HFFc6 (cell line): ENCODE measurements at places on chromosomes 4 and X. TPM values are rescaled to one million over a fixed set of nuclear protein-coding genes. Genes with fewer than 3 reads are reported as not detected.

- DNase-seq: no peak
Observed at GRCh38 chr4:33696041-33696440, 2548.3 kb downstream of the ARAP2 start.

DNA sequence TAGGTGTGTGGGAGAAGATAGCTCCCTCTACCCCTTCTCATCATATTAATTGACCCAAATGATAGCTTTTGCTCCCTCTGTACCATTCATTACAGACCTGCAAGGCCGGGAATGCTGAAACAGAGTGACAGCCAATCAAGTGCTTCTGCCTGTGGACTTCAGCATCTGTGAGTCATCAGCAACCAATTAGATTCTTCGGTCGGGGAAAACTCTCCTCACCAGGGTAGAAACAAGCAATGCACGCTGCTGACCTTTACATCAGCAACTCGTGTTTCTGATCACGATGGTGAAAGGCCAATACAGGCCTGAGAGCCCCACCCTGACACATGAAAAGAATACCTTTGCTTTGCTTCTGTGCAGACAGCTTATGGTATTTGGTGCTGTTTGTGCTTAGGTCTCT lies 347.2 kb upstream of the DDX53 start:
- no peak for DNase-seq

GRCh38 chrX:155246748-155247147 lies 17.5 kb downstream of the RAB39B start:
- DNase-seq: no peak

DNA sequence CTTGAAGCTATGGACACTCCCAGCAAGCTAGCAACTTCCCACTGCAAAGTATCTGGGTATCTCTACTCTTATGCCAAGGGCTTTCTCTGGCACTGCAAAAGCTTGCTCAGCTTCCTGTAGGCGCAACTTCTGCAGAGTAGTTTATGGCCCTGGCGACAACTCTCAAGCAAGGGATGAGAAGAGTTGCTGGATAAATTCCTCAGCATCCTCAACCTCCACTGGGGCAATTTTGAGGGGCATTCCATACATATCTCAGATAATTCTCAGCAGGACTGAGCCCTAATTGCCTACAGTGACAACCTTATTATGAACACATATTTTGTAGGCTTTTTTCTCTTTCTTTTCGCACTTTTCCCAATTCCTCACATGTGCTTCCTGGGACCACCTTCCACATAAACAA lies 31.2 kb upstream of the TAB3 start:
- no peak for DNase-seq

DNA sequence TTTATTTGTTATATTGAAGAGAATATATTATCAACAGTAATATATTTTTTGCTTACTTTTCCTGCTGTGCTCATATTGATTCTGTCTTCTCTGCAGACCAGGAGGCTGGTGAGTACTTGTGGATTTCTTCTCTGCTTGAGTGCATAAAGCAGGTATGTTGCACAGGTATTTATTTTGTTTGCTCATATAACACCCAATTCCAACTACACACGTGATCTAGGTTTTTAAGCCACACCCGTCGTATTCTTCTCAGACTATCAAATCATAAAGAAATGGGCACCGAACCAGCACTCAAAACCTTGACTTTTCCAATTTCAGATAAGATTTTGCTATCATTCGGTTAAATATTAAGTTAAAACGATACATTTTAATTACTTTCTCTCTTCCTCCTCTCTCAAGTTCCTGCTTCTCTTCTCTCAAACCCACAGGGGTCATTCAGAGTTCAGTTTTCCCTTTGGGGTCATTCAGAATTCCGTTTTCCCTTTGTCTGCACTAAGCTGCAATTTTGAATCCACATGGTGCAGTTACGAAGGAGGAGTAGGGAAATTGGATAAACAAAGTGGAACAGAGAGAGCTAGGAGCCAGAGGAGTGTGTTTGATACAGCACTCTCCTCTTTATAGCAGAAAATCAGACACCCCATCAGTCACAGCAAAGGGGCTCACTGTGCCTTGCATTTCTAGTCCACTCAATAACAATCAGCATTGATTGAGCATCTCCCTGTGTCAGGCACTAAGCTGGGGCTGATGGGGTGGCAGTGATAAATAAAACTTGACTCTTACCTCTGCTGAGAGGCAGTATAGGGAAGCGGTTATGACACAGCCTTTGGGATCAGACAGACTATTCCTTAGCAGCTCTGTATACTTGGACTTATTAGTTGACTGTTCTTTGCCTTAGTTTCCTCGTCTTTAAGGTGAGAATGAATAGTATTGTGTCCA lies at the start of gene ADH1C:
Gene ADH1C (minus strand): TSS at position 145 of the 936 bp plus-strand sequence. CDS start 71 bp downstream, at position 74.
- DNase-seq: no peak

Gene UGT8
- not detected in 3 replicates for total RNA-seq

Gene WAS
- 0.35 to 0.39 TPM in 2 of 3 replicates, not detected in the other for total RNA-seq

- no peak for DNase-seq
Observed at GRCh38 chr4:74754218-74754617, 40.1 kb downstream of the BTC start.

Gene PAK3
- not detected in 3 replicates for total RNA-seq

DNA sequence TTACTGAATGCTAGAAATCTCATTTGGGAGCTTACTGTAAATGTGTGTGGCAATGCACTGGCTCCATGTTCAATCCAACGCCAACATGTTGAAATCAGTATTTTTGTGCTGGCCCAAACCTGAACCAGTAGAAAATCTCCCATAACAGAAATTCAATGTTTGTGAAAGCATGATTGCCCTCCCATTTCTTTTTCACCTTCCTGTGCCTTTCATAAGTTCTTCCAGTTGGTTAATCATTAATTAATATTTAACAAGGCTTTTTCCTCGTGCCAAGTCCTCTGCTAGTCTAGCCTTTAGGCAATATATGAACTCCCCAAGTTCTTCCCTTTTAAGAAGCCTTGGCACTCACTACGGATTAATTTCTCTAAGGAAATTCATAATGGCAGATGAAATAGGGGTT lies 1.3 kb upstream of the PLS3 start:
- no peak for DNase-seq

Gene RADX
- total RNA-seq: 0.13 TPM in 1 of 2 replicates, not detected in the other

DNA sequence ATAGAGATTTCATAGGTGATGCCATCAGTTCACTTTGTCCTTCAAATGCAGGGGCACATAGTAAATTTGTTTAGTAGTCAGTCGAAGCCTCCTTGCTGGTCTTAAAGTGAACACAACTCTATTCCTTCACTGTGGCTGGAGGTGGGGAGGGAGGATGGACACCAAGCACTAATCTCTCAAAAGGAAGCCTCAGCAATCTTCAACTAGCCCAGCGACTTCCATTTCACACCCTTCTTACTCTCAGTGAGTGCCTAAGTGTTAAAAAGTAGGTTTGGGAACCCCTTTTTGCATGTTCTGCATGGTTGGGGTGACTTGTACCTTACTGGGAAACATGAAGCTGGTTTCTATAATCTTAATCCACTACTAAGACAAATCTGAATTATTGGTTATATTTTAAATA lies 96.0 kb upstream of the GUCY1A1 start:
- no peak for DNase-seq

Gene FGD1
- total RNA-seq: 16.2 to 19.0 TPM (median 16.2 TPM) in 3 replicates

DNA sequence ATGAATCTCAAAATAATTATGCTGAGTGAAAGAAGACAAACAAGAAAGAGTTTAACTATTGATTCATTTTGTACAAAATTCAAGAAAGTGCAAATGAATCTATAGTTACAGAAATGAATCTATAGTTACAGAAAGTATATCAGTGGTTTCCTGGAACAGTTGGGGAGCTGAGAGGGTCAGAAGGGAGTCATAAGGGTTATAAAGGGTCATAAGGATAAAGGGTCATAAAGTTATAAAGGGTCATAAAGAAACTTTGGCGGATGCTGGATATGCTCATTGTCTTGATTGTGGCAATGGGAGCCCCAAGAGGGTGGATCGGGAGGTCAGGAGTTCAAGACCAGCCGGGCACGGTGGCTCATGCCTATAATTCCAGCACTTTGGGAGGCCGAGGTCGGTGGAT lies 26.0 kb upstream of the INTS6L start:
- no peak for DNase-seq

Gene MTMR8
- total RNA-seq: not detected in 2 replicates

DNA sequence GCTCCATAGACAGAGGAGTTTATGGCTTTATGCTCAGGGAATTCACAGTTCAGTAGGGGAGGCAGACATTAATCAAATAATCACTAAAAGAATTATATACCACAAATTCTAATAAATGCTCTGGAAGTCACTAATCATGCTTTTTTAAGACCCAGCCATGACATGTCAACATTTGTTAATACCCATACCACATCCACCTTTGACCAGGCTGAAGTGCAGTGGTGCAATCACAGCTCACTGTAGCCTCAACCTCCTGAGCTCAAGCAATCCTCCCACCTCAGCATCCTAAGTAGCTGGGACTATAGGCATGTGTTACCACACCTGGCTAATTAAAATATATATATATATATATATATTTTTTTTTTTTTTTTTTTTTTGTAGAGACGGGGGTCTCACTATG lies 12.8 kb upstream of the SCD5 start:
- DNase-seq: no peak

DNA sequence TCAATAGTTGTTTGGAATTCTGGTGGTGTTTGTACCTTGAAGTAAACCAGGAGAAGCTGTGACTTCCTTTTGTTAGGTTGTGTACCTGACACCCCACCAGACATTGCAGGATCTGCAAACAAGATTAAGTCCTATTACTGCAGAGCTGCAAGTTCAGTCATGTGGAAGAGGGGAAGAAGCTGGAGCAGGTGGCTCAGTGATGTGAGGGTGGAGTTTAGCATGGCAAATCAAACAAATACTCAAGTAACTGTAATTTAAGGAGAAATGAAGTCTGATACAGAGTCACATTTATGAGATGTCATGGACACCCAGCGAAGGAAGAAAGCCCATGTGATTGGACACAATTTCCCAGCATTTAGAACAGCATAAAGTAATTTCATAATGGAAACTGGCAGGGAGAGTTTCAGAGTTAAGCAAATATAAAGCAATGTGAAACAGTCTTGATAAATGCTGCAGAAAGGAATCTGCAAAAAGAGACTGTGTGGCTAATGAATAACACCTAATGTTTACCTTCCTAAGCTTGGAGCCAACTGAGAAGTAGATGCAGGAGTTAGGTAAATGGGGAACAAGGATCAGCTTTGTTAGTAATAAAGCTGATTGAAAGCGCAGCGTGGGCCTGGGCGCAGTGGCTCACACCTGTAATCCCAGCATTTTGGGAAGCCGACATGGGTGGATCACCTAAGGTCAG lies 249.1 kb downstream of the GBA3 start:
- DNase-seq: no peak

Gene NPY2R
- not detected in 3 replicates for total RNA-seq

GRCh38 chr4:182435401-182435800 lies 192.2 kb downstream of the TENM3 start:
- no peak for DNase-seq

GRCh38 chr4:2796849-2797544 lies 4.1 kb downstream of the SH3BP2 start:
- no peak for DNase-seq

Gene SPON2
- total RNA-seq: 9.7 and 50.5 TPM in 2 replicates

- peak; percentile 0 for DNase-seq
Observed at GRCh38 chr4:24210332-24210902, 320.6 kb upstream of the PPARGC1A start.

DNA sequence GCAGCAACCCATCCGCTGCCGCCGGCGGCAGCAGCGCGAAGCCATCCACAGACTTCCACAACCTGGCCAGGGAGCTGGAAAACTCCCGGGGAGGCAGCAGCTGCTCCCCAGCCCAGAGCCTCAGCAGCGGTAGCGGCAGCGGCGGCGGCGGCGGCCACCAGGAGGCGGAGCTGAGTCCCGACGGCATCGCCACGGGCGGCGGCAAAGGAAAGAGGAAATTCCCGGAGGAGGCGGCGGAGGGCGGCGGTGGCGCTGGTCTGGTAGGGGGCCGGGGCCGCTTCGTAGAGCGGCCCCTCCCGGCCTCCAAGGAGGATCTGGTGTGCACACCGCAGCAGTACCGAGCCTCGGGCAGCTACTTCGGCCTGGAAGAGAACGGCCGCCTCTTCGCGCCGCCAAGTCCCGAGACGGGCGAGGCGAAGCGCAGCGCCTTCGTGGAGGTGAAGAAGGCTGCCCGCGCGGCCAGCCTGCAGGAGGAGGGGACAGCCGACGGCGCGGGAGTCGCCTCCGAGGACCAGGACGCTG lies 4.9 kb downstream of the PRDM8 start:
- peak; percentile 83 for DNase-seq

DNA sequence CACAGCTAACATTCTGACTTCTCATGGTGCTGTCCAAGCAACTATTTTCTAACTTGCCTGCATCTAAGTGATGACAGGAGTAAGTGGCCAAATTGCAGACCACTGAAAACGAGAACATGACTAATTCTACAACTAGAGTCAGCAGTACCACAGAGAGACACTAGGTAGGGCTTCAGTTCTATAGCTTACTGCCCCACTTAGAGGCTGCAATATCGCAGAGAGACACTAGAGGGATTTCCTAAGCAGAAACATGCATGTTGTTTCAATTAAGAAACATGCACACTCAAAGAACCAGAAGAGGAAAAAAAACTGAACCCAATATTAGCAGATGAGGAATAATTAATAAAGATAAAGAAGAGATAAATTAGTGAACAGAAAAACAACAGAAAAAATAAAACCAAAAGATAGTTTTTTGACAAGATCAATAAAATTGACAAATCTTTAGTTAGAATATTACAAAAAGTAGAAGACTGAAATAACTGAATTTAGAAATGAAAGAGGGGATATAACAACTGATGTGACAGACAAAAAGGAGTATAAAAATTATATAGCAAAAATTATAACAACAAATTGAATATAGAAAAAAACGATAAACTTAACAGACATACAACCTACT lies 100.8 kb downstream of the SPIN4 start:
- DNase-seq: peak; percentile 78

Gene F9
- not detected in 3 replicates for total RNA-seq

DNA sequence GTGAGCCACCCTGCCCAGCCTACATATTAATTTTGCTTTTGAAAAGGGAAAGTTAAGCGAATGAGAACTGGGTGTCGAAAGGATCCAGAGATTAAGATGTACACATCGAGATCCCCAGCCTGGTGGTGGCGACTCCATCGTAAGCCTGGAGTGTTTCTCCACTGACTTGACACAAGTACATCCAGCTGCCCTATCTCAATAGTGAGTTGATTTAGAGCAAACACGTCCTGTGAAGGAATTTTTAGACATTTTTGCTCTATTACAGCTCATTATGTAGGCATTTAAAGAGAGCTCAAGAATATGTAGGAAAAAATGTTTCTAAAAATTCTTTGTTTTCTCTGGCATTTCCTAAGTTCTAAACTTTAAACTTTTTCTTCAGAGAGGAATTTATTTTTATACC lies 11.7 kb upstream of the CLDN34 start:
- DNase-seq: peak; percentile 44
